ENCODE measurements at places on chromosomes 5 and 9.

DNA sequence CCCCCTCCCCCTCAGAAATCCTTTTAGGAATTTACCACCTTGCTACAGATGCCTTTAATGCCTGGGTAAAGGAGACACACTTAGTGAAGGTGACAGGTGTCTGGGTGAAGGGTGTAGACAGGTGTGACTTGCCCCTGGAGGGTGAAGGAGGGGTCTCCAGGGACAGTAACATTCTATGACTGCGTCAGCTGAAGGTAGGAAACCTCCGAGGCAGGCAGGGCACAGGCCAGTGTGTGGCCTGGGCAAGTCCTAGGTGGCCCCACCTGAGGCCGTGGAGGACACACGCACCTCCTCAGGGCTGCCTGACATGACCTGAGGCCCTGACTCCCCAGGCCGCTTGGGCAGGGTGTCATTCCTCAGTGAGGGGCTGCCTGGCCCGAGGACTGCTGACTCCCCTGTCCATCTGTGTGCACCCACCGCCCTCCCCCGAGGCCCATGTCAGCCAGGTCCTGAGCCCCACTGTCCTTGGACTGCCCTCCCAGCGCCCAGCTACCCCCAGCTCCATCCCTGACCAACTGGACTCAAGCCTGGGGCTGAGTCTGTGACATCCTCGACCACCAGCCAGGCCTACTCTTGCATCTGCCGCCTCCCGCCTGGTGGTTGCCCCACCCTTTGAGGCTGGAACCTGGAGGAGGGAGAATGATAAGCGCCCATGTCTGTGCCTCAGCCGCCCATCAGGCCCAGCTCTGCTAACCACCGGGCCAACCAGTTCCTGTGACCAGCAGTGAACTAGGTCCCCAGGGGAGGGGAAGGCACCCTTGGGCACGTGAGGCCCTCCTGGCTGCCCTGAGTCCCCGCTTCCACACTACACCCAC, 18.4 kb downstream of the CARD19 start:
- DNase-seq = no peak

- no peak for DNase-seq
These were observed 2.1 kb downstream of the RIC1 start for GRCh38 chr9:5631026-5631425.

DNA sequence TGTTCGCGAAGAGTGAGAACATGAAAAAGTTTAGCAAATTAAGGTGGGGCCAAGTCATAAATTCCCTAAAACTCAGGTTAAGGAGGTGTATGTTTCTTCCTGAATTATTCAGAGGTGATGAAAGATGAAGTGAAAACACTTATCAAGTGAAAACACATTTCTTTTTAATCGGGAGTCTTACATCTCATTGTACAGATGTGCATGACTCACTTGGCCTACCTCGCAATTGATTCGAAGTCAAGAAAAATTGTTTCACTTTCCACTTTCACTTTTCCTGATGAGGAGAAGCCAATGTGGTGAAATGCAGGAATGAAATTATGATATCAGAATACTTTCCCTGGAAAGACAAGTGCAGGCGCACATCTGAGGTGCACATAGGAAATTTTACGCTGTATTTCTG, 78.7 kb downstream of the SLC25A46 start:
- DNase-seq = no peak

- no peak for DNase-seq
These were observed 25.9 kb upstream of the ADAMTSL1 start for GRCh38 chr9:18448101-18448500.

DNA sequence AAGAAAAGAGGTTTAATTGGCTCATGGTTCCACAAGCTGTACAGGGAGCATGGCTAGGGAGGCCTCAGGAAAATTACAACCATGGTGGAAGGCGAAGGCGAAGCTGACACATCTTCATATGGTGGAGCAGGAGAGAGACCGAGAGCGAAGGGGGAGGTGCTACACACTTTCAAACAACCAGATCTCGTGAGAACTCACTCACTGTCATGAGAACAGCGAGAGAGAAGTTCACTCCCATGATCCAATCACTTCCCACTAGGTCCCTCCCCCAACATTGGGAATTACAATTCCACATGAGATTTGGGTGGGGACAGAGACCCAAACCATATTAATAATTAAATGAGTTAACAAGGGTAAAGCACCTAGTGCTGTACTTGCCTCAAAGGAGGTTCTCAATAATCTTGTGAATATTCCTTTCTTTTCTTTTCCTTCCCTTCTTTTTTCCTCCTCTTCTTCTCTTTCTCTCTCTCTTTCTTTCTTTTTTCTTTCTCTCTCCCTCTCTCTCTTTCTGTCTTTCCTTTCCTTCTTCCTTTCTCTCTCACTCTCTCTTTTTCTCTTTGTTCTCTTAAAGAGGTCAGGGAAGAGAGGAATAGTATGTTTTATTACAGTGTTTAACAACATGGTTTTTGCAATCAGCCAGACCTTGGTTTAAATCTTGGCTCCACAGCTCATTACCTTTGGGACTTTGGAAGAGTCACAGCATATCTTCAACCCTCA, 29.0 kb downstream of the TNFSF15 start:
- DNase-seq = no peak

- no peak for DNase-seq
These were observed 746 bp downstream of the STRBP start for GRCh38 chr9:123267481-123268198.

GRCh38 chr5:75928992-75929391, 154.2 kb upstream of the SV2C start:
- no peak for DNase-seq

- no peak for DNase-seq
These were observed 102.5 kb upstream of the BASP1 start for GRCh38 chr5:17114715-17115599.

DNA sequence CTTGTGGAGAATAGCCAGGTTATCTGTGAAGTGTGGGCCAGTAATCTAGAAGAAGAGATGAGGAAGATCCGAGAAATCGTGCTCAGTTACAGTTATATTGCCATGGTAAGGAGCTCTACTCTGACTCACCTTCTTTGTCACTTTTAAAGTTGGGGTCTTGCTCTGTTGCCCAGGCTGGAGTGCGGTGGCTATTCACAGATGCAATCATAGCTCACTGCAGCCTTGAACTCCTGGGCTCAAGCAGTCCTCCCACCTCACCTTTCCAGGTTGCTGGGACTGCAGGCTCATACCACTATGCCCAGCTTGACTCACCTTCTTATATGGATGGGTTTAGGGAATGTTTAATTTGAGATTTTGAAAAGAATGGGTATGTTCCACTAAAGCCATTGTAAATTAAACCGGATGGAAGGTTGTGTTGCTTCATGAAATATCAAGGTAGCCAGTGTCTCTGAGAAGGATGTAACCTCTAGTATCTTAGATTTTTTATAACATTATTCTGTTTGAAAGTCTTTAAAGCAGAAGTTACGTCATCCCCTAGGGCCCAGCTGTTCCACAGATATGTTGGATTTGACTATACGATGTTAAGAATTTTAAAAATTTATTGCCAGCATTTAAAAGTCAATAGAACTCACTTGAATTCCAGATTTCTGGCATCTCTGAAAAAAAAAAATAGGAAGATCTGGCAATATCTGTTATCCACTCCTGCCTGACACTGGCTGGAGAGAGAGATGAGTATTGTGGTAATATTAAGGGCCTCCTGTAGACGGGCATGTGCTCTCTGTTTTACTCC, 5.1 kb downstream of the CNOT8 start:
- DNase-seq = no peak

DNA sequence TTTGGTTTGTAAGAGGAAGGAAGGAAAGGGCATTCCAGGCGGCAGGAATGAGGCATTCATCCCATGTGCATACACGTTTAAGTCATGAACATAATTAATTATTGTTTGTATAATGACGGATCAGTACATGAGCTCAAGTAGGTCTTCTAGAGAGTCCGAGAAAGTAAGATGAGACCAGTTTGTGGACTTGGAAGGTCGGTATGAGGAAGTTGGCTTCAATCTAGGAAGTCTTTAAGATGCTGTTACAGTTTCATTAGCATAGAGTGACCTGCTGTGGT, 2.1 kb downstream of the GTF3C4 start:
- DNase-seq = no peak

GRCh38 chr5:61472172-61472958, 140.3 kb downstream of the ZSWIM6 start:
- no peak for DNase-seq

DNA sequence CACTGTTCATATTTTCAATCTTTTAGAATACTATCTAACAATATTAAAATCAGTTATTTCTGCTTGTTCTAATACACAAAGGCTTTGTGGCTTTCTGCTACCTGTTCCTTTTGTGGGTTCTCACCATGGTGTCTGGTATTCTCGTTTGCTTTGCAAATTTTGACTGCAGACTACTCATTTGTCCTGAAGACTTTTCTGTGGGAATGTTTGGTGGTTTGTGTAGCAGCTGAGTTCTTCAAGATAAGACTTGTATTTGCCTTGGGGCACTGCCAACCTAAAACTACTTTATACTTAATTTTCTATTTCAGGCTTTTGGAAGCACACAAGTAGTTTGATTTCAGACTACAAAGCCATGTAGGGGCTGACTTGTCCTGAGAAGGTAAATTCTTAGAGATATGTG, 11.1 kb downstream of the IL33 start:
- no peak for DNase-seq

- peak; percentile 66 for DNase-seq
These were observed 104.2 kb downstream of the RAPGEF6 start for GRCh38 chr5:131530706-131531331.

DNA sequence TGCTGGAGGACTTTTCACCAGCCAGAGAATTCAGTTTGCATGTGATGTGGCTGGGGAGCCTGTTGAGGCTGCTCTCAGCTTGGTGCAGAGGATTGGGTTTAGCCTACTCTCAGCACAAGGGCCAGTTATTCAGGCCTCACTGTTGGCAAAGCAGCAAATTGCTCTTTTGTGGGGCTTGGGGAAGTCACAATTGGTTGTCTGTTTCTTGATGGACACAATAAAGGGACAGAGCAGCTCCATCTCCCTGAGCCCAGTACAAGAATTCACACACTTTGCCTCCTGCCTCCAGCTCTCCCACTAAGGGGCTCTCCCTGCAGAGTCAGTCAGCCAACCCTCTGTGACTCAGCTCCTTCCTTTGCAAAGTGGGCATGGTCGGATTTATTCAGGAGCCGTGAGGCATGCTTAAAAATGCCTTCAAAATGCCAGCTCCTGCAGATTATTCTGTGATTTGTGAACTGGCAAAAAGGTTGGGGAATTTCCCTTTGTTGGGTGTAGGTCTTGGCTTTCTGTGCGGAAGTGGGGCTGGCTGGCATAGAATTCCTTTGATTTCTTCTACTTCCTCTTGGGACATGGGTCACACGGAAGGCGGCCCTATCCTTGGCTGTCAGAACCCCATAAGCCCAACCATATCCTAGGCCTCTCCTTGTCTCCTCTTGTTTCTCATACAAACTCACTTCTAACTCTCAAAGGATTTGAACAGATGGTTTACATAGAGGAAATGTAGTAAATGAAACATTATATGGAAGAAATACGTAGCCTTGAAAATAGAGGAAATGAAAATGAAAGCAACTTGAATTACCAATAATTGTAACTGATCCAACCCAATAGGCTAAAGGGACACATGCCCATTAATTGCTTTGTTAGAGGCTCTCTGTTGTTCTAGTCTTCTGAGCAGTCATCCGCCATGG, 118.7 kb upstream of the CD180 start:
- no peak for DNase-seq

- peak; percentile 59 for DNase-seq
These were observed 371 bp upstream of the PITX1 start for GRCh38 chr5:135034236-135034962.

GRCh38 chr9:87950765-87951488, 23.4 kb downstream of the CDK20 start:
- no peak for DNase-seq

DNA sequence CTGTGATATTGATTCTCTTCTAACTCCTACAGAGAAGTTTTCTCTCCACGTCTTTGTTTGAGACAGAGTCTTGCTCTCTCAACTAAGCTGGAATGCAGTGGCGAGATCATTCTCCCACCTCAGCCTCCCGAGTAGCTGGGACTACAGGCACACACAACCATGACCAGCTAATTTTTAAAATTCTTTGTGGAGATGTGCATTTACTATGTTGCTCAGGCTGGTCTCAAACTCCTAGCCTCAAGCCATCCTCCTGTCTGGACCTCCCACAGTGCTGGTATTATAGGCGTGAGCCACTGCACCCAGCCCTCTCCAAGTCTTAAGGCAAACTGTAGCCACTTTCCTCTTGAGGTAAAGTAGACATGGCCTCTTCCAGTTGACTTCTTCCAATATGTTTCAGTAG, 72.2 kb downstream of the SNX18 start:
- DNase-seq = no peak

GRCh38 chr9:137785704-137786161, 91.8 kb upstream of the CACNA1B start:
- peak; percentile 90 for DNase-seq

Measured in NCI-H2081 (cell line).